B cell (primary cell): ENCODE measurements at places on chromosomes 4 and X. TPM values are rescaled to one million over a fixed set of nuclear protein-coding genes. Genes with fewer than 3 reads are reported as not detected.

DNA sequence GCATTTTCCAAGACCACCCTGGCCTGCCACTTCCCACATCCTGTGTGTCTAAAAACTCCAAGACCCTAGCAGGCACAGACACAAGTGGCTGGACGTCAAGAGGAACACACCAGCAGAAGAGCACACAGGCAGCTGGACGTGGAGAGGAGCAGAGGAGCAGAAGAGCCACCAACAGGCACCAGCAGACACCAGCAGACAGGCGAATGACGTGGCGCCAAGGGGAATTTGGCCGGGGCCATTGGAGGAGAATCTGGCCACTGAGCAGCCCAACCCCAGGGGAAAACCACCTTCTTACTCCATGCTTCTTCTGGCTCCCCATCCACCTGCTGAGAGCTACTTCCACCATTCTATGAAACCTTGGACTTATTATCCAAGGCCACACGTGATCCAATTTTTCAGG is 243.1 kb upstream of the CTSO start:
- no peak for DNase-seq
- no peaks in the 10 kb centered on the region for H3K4me1 ChIP-seq

DNA sequence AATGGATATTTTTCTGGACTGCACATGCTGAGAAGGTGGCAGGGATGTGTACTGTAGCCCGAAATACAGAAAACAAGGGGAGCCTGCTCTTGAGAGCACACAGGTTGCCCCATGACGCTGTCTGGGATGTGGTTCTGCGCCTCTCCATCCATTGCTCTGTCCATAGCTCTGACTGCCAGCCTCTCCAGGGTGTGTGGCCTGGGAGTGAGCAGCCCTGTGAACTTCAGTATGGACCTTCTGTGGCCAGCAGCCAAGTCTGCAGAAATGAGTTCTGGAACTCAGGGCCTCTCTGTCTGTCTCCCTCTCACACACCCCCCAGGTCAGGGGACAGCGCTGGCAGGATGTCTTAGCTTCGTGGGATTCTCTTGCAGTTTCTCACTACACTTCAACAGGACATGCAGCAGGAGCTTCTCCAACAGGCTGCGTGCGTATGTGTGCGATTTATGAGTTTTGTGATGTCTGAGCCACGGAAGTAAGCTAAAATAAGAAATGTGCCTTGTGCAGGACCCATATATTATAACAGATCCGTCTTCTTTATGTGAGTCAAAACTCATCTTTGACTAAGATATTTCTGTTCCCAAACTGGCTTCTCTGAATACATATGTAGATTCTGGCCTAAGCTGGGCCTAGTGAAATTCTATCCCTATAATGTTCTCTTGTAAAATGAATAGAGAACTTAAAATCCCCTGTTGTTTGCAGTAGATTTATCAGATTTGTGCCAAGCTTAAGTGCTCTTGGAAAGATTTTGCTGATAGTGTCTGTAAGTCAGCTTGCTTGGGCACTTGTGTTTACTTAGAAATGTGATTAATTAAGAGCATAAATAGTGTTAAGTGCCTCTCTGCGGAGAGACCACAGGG is 40.0 kb downstream of the PROM1 start:
- H3K4me1 ChIP-seq: no peaks in the 10 kb centered on the region
- H3K27ac ChIP-seq: no peak overlapping the region
- no peak overlapping the region for H3K4me3 ChIP-seq
- DNase-seq: no peak
- no peaks in the 10 kb centered on the region for H3K27me3 ChIP-seq

GRCh38 chrX:105781804-105782203 is 40.5 kb upstream of the NRK start:
- no peaks in the 10 kb centered on the region for H3K27me3 ChIP-seq
- H3K4me3 ChIP-seq: no peak overlapping the region
- H3K27ac ChIP-seq: no peak overlapping the region
- H3K36me3 ChIP-seq: no peaks in the 10 kb centered on the region
- DNase-seq: no peak

GRCh38 chr4:135354876-135355275 is 1153.3 kb upstream of the PABPC4L start:
- H3K27ac ChIP-seq: no peak overlapping the region
- H3K27me3 ChIP-seq: no peaks in the 10 kb centered on the region
- DNase-seq: no peak
- no peaks in the 10 kb centered on the region for H3K36me3 ChIP-seq

DNA sequence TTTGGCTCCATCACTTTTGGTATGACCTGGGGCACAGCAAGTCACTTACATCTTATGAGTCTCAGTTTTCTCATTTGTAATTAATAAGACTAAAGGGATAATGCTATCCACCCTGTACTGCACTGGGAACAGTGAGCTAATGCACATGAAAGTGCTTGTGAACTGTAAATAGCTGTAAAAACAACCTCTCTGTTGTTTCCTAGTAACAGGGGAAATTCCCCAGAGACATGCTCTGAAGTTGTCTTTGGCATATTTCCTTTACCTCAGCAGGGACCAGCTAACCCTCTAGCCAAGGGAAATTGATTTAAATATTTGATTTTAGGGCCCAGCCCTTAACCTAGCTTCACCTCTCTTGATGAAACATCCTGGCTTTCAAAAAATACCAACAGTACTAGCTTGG is 6.1 kb upstream of the CYSLTR1 start:
- no peaks in the 10 kb centered on the region for H3K27me3 ChIP-seq
- H3K36me3 ChIP-seq: no peaks in the 10 kb centered on the region
- DNase-seq: peak; percentile 71
- H3K4me3 ChIP-seq: no peak overlapping the region
- H3K4me1 ChIP-seq: peaks cover 56% of the 10 kb centered on the region

DNA sequence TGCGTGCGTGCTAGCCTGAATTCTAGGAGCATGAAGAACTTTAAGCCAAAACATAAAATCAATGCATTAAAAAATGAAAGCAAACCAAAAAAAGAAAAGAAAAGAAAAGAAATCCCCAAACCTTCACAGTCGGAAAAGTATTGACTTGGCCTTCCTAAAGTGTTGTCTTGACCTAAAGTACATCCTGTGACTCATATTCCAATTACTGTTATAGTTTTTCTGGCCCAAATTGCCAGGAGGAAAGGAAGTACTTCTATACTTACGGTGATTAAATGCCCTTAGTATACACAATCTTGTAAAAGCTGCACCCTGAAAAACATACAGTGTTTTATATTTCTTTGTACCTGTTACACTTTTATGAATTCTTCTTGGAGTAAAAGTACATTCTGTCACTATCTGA is 512.8 kb downstream of the ANKRD50 start:
- DNase-seq: no peak
- H3K36me3 ChIP-seq: no peaks in the 10 kb centered on the region
- no peaks in the 10 kb centered on the region for H3K27me3 ChIP-seq
- no peak overlapping the region for H3K4me3 ChIP-seq
- H3K4me1 ChIP-seq: no peaks in the 10 kb centered on the region

GRCh38 chrX:147846676-147847075 is 65.0 kb upstream of the FMR1 start:
- no peak overlapping the region for H3K4me3 ChIP-seq
- no peaks in the 10 kb centered on the region for H3K4me1 ChIP-seq
- H3K27ac ChIP-seq: no peak overlapping the region
- no peak for DNase-seq

DNA sequence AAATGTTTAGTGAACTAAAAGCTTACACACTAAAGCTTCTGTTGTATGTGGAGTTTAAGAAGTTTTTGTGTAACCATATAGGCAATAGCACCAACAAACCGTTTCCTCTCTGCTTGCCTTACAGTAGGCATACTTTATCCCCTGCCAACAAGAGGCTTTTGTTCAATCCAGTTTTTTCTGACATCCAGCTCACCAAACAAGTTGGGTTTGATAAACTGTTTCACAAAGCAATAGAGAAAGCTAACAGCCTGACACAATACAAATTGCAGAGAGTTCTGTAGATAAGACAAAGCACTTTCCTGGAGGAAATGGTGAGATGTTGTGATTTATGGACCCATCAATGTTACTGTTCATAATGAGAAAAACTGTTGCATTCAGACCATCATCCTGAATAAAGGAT is 53.8 kb downstream of the PACRGL start:
- no peak overlapping the region for H3K4me3 ChIP-seq
- H3K36me3 ChIP-seq: no peaks in the 10 kb centered on the region
- no peak for DNase-seq
- no peaks in the 10 kb centered on the region for H3K27me3 ChIP-seq
- no peaks in the 10 kb centered on the region for H3K4me1 ChIP-seq
- H3K27ac ChIP-seq: no peak overlapping the region

- H3K36me3 ChIP-seq: peaks cover 19% of the 10 kb centered on the region
- no peaks in the 10 kb centered on the region for H3K27me3 ChIP-seq
- no peaks in the 10 kb centered on the region for H3K4me1 ChIP-seq
- H3K27ac ChIP-seq: no peak overlapping the region
- no peak overlapping the region for H3K4me3 ChIP-seq
- DNase-seq: no peak
Observed at GRCh38 chrX:41538707-41539106, 91.6 kb downstream of the NYX start.

DNA sequence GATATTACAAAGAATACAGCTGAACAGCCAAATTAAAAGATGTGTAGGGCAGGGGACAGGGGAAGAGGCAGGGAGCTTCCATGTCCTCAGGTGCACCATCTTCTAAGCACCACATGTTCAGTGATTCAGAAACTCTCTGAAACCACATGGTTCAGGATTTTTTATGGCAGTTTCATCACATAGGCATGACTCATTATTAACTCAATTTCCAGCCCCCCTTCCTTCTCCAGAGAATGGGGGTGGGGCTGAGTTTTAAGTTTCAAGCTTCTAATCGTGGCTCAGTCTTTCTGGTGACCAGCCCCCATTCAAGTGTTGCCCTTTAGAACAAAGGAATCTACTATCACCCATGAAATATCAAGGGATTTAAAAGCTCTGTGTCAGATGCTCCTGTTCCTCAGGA is 317.8 kb upstream of the GALNT7 start:
- no peaks in the 10 kb centered on the region for H3K27me3 ChIP-seq
- DNase-seq: no peak
- no peak overlapping the region for H3K27ac ChIP-seq
- no peaks in the 10 kb centered on the region for H3K4me1 ChIP-seq
- H3K4me3 ChIP-seq: no peak overlapping the region

- H3K36me3 ChIP-seq: no peaks in the 10 kb centered on the region
- no peak overlapping the region for H3K27ac ChIP-seq
- no peak for DNase-seq
- H3K4me1 ChIP-seq: no peaks in the 10 kb centered on the region
- no peaks in the 10 kb centered on the region for H3K27me3 ChIP-seq
- H3K4me3 ChIP-seq: no peak overlapping the region
Observed at GRCh38 chr4:38621028-38621684, 42.8 kb upstream of the KLF3 start.

- DNase-seq: no peak
- no peak overlapping the region for H3K4me3 ChIP-seq
- no peaks in the 10 kb centered on the region for H3K27me3 ChIP-seq
- H3K4me1 ChIP-seq: peaks cover 87% of the 10 kb centered on the region
Observed at GRCh38 chr4:2794486-2795299, 1.8 kb downstream of the SH3BP2 start.

GRCh38 chrX:119991005-119991787 is 47.6 kb upstream of the NKAP start:
- H3K36me3 ChIP-seq: no peaks in the 10 kb centered on the region
- H3K27ac ChIP-seq: no peak overlapping the region

- H3K27ac ChIP-seq: no peak overlapping the region
- H3K4me3 ChIP-seq: no peak overlapping the region
- DNase-seq: no peak
- no peaks in the 10 kb centered on the region for H3K4me1 ChIP-seq
Observed at GRCh38 chrX:147550217-147550616, 361.5 kb upstream of the FMR1 start.

DNA sequence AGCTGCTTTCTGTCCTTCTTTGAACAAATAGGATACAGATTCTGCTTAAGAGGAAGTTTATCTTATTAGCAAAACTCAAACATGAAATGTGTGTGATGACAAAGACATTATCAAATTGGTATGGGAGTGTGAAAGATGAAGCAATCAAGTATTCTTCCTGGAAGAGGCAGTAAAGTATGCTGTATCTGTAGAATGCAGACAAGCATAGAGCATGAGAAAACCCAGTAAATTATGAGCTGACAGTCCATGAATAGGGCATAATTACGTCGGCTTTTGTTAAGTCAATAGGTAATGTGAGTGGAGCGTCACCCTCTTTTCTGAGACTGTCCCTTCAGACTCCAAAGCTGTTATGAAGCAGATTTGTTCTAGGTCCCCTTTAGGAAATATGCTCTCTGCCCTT is 458.6 kb upstream of the NWD2 start:
- H3K27me3 ChIP-seq: no peaks in the 10 kb centered on the region
- no peaks in the 10 kb centered on the region for H3K4me1 ChIP-seq
- no peak for DNase-seq
- no peaks in the 10 kb centered on the region for H3K36me3 ChIP-seq

DNA sequence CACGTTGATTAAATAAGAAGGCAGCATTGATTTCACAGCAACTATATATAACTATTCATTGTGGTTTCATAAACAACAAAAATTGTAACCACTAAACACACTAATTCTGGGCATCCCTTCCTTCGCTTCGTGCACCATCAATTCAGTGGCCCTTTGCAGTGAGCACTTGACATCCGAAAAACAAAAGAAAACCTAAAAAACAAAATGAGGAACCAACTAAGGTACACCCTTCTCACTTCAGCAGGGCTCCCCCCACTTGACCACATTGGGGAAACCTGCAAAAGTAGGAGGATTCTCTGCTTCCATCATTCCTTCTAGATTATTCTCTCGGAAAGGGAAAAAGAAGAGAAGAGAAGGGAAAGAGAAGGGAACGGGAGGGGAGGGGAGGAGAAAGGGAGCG is 28.3 kb downstream of the NBDY start:
- H3K4me1 ChIP-seq: peaks cover 21% of the 10 kb centered on the region
- H3K36me3 ChIP-seq: no peaks in the 10 kb centered on the region
- no peak overlapping the region for H3K4me3 ChIP-seq
- no peak for DNase-seq

GRCh38 chr4:78566834-78567499 is 15.4 kb downstream of the ANXA3 start:
- no peaks in the 10 kb centered on the region for H3K36me3 ChIP-seq
- DNase-seq: no peak
- H3K4me1 ChIP-seq: no peaks in the 10 kb centered on the region
- H3K4me3 ChIP-seq: no peak overlapping the region
- H3K27ac ChIP-seq: no peak overlapping the region
- H3K27me3 ChIP-seq: no peaks in the 10 kb centered on the region

GRCh38 chrX:147351644-147352043 is 537.1 kb upstream of the CXorf51A start:
- H3K27me3 ChIP-seq: no peaks in the 10 kb centered on the region
- no peak overlapping the region for H3K27ac ChIP-seq
- H3K4me3 ChIP-seq: no peak overlapping the region
- H3K36me3 ChIP-seq: no peaks in the 10 kb centered on the region
- H3K4me1 ChIP-seq: no peaks in the 10 kb centered on the region

Gene MAGEC2
- not detected in 2 replicates for total RNA-seq

Gene EDA2R
- 0.15 and 0.25 TPM in 2 replicates for total RNA-seq

Gene GABRB1
- not detected in 2 replicates for total RNA-seq

Gene CCKAR
- total RNA-seq: not detected in 2 replicates

Gene RBM10
- 51.5 and 51.6 TPM in 2 replicates for total RNA-seq

Gene FREM3
- total RNA-seq: not detected in 2 replicates

Gene TRIM75
- not detected in 2 replicates for total RNA-seq

Gene MAGEE2
- total RNA-seq: not detected in 2 replicates

Gene RCHY1
- total RNA-seq: 33.3 and 34.5 TPM in 2 replicates

Gene VMA21
- 22.6 and 22.7 TPM in 2 replicates for total RNA-seq

Gene DRP2
- 0.10 TPM in 1 of 2 replicates, not detected in the other for total RNA-seq

Gene PCDH18
- not detected in 2 replicates for total RNA-seq

Gene CORIN
- 0.25 TPM in 1 of 2 replicates, not detected in the other for total RNA-seq

Gene FRMD7
- total RNA-seq: not detected in 2 replicates

Gene RHOH
- total RNA-seq: 187 and 209 TPM in 2 replicates

Gene ARHGAP36
- total RNA-seq: not detected in 2 replicates

Gene LIMCH1
- not detected in 2 replicates for total RNA-seq
